ENCODE measurements at places on chromosomes 2 and 18. TPM values are rescaled to one million over a fixed set of nuclear protein-coding genes. Genes with fewer than 3 reads are reported as not detected.

GRCh38 chr2:19851116-19851695 is 50.6 kb downstream of the TTC32 start:
- H3K36me3 ChIP-seq, result no peaks in the 10 kb centered on the region
- no peak overlapping the region for H3K27ac ChIP-seq
- H3K27me3 ChIP-seq, result peaks cover 2% of the 10 kb centered on the region

GRCh38 chr2:206230060-206230762 is 44.3 kb upstream of the ZDBF2 start:
- peaks cover 2% of the 10 kb centered on the region for H3K27me3 ChIP-seq
- no peaks in the 10 kb centered on the region for H3K36me3 ChIP-seq
- no peak for DNase-seq
- H3K4me3 ChIP-seq, result no peak overlapping the region
- peaks cover 9% of the 10 kb centered on the region for H3K4me1 ChIP-seq

GRCh38 chr2:191432121-191432520 is 186.9 kb downstream of the MYO1B start:
- DNase-seq, result no peak
- no peaks in the 10 kb centered on the region for H3K36me3 ChIP-seq
- H3K4me3 ChIP-seq, result no peak overlapping the region
- H3K27ac ChIP-seq, result no peak overlapping the region
- no peaks in the 10 kb centered on the region for H3K4me1 ChIP-seq

DNA sequence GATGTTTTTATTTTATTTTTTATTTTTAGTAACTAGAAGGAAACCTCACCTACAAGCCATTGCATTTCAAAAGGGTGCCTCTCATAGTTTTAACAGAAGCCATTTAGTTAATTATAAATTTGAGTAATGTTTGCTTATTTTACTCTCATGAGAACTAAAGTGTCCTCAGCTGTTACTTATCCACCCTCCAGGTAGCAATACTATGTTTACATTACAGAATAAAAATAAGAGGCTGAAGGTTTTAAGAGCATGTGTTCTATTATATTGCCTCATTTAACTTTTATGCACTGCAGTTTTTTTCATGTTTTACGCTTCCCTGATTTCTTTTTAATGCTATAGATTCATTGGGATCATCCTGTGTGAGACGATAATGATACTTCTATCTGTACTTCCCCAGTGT is 235.5 kb downstream of the THSD7B start:
- no peak overlapping the region for H3K4me3 ChIP-seq
- DNase-seq, result no peak
- no peak overlapping the region for H3K27ac ChIP-seq
- H3K4me1 ChIP-seq, result no peaks in the 10 kb centered on the region
- H3K36me3 ChIP-seq, result no peaks in the 10 kb centered on the region
- H3K27me3 ChIP-seq, result peaks cover 3% of the 10 kb centered on the region

GRCh38 chr2:46499392-46499785 is 20.0 kb downstream of the TMEM247 start:
- peaks cover 8% of the 10 kb centered on the region for H3K27me3 ChIP-seq
- peak overlapping the region; percentile 78 for H3K4me3 ChIP-seq
- H3K36me3 ChIP-seq, result no peaks in the 10 kb centered on the region
- no peak overlapping the region for H3K27ac ChIP-seq
- DNase-seq, result no peak

DNA sequence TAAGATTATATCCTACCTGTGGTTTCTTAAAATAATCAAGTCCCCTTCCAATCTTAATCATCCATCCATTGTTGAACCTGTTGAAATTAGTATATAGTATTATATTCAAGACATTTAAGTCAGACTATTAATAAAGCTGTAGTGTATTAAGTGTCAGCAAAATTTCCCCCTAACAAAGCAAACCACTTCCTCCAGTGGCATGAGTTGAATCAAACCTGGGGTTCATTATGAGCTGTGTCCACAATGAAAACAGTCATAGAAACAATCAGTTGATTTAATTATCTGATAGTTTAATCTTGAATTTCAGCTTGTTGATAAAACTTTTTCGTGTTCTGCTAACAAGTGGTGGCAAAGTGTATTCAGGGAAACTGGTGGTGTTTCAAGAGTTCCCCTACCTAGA is 11.3 kb downstream of the MITD1 start:
- H3K27me3 ChIP-seq, result no peaks in the 10 kb centered on the region
- peaks cover 56% of the 10 kb centered on the region for H3K36me3 ChIP-seq
- no peak overlapping the region for H3K4me3 ChIP-seq
- H3K27ac ChIP-seq, result no peak overlapping the region
- DNase-seq, result no peak
- peaks cover 23% of the 10 kb centered on the region for H3K4me1 ChIP-seq

COQ10B gene
- 9.7 TPM for total RNA-seq

- H3K4me1 ChIP-seq, result peaks cover 13% of the 10 kb centered on the region
- no peak overlapping the region for H3K27ac ChIP-seq
- H3K27me3 ChIP-seq, result peaks cover 53% of the 10 kb centered on the region
- peak overlapping the region; percentile 57 for H3K4me3 ChIP-seq
- no peaks in the 10 kb centered on the region for H3K36me3 ChIP-seq
- peak; percentile 54 for DNase-seq
These were observed 582.8 kb downstream of the ZEB2 start for GRCh38 chr2:143936848-143937722.

GRCh38 chr18:24053211-24053610 is 38.7 kb downstream of the TTC39C start:
- H3K27me3 ChIP-seq, result no peaks in the 10 kb centered on the region
- peak overlapping the region; percentile 24 for H3K27ac ChIP-seq
- DNase-seq, result no peak
- H3K4me1 ChIP-seq, result peaks cover 84% of the 10 kb centered on the region
- H3K36me3 ChIP-seq, result peaks cover 16% of the 10 kb centered on the region

- no peak overlapping the region for H3K4me3 ChIP-seq
- H3K27ac ChIP-seq, result no peak overlapping the region
- no peaks in the 10 kb centered on the region for H3K27me3 ChIP-seq
- no peaks in the 10 kb centered on the region for H3K4me1 ChIP-seq
- H3K36me3 ChIP-seq, result peaks cover 29% of the 10 kb centered on the region
These were observed 21.0 kb downstream of the SLC20A1 start for GRCh38 chr2:112666761-112667122.

GRCh38 chr2:177400337-177400923 is 7.9 kb downstream of the AGPS start:
- no peak for DNase-seq
- H3K27me3 ChIP-seq, result no peaks in the 10 kb centered on the region
- peaks cover 61% of the 10 kb centered on the region for H3K4me1 ChIP-seq
- no peak overlapping the region for H3K4me3 ChIP-seq
